Stimulated activated CD8-positive, alpha-beta memory T cell treated with anti-CD3 and anti-CD28 coated beads, Interleukin-7, amount 100 ng/mL, for 48 hours (primary cell): ENCODE measurements at places on chromosomes 4 and X.

GRCh38 chr4:169099771-169100180 is 89.7 kb upstream of the CBR4 start:
- no peak for DNase-seq

- DNase-seq = no peak
Measured at GRCh38 chr4:151673908-151674520, 86.8 kb downstream of the GATB start.

DNA sequence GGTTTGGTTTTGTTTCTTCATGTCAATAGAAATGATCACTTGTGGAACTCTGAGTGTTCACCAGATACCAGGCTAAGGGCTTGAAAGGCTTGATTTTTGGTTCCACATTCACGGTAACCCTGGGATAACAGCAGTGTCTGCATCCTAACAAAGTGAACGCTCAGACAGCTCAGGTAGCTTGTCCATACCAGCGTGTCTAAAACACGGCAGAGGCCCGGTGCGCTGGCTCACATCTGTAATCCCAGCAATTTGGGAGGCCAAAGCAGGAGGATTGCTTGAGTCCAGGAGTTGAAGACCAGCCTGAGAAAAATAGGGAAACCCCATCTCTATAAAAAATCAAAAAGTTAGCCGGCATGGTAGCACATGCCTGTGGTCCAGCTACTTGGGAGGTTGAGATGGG is 49.0 kb downstream of the HTRA3 start:
- DNase-seq = no peak

GRCh38 chr4:148445071-148445859 is 3.1 kb upstream of the NR3C2 start:
- peak; percentile 20 for DNase-seq

DNA sequence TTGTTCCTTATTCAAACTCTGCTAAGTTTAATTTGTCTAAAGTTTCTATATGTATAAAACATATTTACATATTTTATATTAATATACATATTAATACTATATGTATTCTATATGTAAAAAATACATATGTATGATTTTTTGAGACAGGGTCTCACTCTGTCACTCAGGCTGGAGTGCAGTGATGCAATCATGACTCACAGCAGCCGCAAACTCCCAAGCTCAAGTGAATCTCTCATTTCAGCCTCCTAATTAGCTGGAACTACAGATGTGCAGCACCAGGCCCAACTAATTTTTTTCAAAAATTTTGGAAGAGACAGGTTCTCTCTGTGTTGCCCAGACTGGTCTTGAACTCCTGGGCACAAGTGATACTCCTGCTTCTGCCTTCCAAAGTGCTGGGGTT is 684.9 kb downstream of the TRAM1L1 start:
- no peak for DNase-seq

GRCh38 chr4:3697033-3697432 is 69.2 kb upstream of the ADRA2C start:
- no peak for DNase-seq

DNA sequence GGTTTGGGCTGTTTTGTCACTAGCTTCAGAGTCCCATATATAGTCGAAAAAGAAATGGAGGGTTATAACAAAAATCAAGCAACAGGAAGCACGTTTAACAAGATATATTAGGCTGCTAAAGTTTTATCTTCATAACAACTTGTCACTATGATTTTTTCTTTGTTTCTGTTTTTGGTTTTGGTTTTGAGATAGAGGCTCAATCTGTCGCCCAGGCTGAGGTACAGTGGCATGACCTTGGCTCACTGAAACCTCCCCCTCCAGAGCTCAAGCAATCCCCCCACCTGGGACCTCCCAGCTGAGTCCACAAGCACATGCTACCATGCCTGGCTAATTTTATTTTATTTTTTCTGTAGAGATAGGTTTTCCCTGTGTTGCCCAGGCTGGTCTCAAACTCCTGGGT is 2664.4 kb downstream of the ARAP2 start:
- no peak for DNase-seq

- no peak for DNase-seq
Measured at GRCh38 chrX:151694661-151695582, at the start of gene PRRG3. PRRG3 (plus strand) TSS chrX:151695458; CDS start chrX:151698815, 3,357 bp downstream.

- DNase-seq = no peak
Measured at GRCh38 chr4:186954956-186955355, 231.3 kb upstream of the FAT1 start.

DNA sequence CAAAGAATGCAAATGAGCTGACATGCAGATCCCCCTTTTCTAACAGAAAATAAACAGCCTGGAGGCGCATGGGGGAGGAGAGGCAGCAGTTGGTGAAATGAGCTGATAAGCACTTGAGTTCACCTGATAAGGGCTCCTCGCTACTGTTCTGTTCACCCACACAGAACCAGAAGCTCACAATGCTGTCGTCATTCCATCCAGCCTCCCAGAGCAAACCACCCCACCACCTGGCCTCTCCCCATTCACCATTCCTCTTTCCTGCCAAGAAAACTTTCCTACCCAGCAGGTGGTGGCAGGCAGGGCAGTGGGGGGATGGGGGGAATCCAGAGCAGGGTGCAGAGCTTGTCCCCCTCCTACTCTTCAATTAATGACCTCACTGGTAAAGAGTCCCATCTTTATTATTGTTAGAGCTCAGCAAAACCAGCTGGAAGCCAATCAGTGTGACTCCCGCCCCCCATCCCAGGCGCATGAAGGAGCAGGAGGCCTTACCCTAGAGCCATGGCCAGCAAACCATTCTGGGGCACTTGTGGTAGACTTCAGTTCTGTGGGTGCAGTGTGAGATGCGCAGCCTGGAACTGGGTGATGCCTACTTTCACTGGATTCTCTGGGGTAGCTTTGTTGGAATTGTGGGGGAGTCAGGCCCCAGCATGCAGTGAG is 350.3 kb downstream of the ZIC3 start:
- DNase-seq = no peak

- no peak for DNase-seq
Measured at GRCh38 chr4:169109035-169109675, 99.1 kb upstream of the CBR4 start.

- DNase-seq = no peak
Measured at GRCh38 chr4:184958127-184958922, 60.0 kb upstream of the HELT start.

DNA sequence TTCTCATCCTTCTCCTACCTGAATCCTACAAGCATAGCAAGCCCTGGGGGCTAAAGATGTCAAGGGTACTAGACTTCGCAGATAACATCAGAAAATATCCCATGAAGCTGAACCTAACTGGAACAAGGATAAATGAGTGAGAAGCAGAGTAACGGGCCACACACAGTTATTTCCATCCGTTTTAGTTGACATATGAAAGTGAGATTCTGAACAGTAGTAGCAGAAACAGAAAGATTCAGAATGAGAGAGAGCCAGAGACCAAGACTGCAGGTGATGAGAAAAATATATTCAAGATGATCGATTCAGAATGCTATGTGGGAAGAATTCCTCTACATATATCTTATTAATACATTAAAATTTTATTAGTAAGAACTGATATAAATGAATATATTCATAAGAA is 165.1 kb downstream of the TSPAN5 start:
- DNase-seq = no peak

- DNase-seq = no peak
Measured at GRCh38 chr4:16417198-16417597, 190.9 kb upstream of the TAPT1 start.
